ENCODE measurements at places on chromosomes 4 and X. TPM values are rescaled to one million over a fixed set of nuclear protein-coding genes. Genes with fewer than 3 reads are reported as not detected.

TMEM31 gene
- total RNA-seq, result not detected

CXCL9 gene
- total RNA-seq, result not detected

FGFBP2 gene
- total RNA-seq, result not detected

PDE6B gene
- total RNA-seq, result not detected

HMX1 gene
- not detected for total RNA-seq

MAGEE1 gene
- 0.96 TPM for total RNA-seq

HTT-AS gene
- not detected for total RNA-seq

ZNF81 gene
- 9.9 TPM for total RNA-seq

NBDY gene
- total RNA-seq, result 4.8 TPM

All from regular cardiac myocyte (primary cell).